ENCODE measurements at places on chromosomes 5 and 9.
A peak's percentile ranks its signal among the peaks of the same experiment; 100 is the strongest.

GRCh38 chr5:63240063-63240755, 661.6 kb downstream of the LRRC70 start:
- no peak for DNase-seq

DNA sequence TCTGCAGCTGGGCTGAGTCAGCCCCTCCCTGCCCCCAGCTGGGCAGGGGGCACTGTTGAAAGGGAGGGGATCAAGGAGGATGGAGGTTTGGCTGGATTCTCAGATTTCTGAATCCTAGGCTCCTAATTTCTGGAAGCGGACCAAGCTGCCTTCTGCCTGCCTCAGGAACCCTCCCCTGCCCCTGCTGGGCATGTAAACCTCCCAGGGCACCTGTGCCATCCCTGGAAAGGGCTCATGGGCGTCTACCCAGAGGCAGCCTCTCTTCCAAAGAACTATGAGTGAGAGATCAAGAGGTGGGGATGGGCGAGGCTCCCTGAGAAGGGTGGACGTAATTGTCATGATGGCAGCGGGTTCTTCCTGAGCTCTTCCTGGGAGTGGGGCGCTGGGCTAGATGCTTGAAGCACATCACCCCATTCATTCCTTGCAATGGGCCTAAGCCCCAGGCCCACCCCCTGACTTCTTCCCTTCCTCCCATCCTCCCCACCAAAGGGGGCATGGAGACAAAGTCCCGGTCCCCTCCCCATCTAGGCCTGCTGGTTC, 21.6 kb downstream of the CSF1R start:
- DNase-seq = no peak

DNA sequence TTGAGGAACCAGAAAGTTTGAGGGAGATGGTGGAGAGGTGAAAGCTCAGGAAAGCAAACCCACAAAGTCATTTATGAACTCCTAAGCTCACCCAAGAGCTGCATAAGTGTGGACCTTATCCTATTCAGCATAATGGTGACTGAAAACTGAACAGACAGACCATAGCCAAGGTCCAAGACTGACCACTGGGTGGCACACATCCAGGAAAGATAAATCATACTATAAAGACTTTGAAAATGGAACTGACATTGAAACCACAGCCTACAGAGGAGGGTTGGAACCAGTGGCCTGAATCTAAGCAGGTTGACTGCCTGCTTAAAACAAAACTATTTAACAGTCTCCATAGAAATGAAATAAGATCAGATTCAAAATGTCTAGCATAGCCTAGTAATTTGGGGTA, 121.0 kb upstream of the RGS7BP start:
- peak; percentile 22 for DNase-seq

- DNase-seq = no peak
Measured at GRCh38 chr5:156147261-156147943, 179.6 kb upstream of the SGCD start.

GRCh38 chr5:158965334-158965733, 134.4 kb downstream of the EBF1 start:
- no peak for DNase-seq

- DNase-seq = no peak
Measured at GRCh38 chr5:55900068-55900467, 48.9 kb downstream of the IL31RA start.

- no peak for DNase-seq
Measured at GRCh38 chr5:5532306-5533076, 110.0 kb downstream of the ICE1 start.

- DNase-seq = peak; percentile 59
Measured at GRCh38 chr5:177403102-177403791, 2.8 kb upstream of the PFN3 start.

DNA sequence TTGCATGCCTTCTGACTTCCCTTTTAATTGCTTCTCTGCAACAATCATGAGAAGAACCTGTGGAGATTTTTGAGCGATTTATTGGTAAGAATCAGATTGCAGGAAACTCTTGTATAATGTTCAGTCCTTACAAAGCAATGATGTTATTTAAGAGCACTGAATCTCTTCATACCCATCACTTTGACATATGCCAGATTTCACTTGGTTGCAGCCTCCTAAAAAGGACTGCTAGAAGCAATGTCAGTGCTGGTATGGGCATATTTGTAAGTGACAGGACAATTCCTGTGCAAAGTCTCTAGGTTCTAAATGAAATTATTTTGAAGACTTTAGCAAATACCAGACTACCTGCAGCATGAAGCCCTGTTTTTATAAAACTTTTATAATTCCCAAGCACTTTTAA, 2272.7 kb upstream of the WWC1 start:
- no peak for DNase-seq

DNA sequence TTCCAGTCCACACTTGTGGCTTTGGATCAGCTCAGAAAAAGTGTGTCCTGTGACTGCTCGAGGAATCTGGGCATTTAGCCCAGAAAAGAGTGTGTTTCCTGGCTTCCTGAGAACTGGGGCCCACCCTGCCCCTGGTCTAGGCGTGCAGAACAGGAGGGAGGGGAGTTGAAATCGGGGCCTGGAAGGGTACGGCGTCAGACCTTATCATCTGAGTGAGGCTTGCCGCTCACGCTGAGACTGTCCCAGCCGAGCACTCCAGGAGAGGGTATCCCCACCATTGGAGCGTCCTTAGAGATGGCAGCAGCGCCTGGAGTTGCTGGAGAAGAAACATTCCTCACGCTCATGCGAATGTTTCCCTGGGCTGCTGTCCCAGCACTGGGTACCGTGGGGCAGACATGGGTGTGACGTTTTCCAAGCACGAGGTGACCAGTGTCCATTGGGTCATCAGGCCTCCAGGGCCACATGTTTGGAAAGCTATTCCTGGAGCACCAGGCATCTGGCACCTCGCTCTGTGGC, 22.5 kb downstream of the NEK6 start:
- no peak for DNase-seq

GRCh38 chr9:105497704-105498103, 49.9 kb downstream of the FSD1L start:
- no peak for DNase-seq

DNA sequence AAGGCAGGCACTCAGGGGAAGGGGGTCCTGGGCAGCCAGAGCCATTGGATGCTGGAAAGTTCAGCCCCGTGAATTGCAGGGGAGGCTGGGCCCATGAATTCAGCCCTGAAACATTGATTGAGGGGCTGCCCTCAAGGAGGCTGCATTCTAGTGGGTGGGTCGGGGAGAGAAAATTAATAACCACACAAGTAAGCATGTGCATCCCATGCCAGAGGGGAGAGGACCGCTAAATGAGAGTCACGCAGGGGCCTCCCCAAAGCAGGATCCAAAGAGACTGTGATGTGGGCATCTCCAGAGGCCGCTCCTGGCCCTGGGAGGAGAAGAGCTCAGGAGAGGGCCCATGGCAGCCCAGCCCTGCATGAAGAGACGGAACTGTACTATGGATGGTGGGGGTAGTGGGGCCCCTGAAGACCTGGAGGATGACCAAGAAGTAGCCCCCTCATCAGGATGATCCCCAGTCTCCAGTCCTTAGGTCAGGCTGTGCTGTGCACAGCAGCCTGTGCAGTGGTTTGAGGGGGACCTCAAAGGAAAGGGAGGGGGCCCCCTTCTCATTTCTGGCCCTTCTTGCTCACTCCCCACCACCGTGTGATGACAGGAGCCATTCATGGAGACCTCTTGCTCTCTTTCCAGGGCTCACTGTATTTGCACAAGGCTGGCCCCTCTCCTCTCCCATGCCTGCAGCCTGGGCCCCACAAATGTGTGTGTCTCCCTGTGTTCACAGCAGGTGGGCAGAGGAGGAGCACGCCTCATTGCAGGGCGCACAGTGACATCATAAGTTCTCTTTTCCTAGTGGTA, 233.6 kb upstream of the IRX1 start:
- no peak for DNase-seq

- no peak for DNase-seq
Measured at GRCh38 chr5:93926831-93927620, 185.6 kb upstream of the POU5F2 start.

Data from stomach (tissue), 19 donors.